Stimulated activated CD8-positive, alpha-beta memory T cell treated with anti-CD3 and anti-CD28 coated beads, Interleukin-4, amount 100 ng/mL, for 24 hours (primary cell): ENCODE measurements at places on chromosomes 13 and 19.

DNA sequence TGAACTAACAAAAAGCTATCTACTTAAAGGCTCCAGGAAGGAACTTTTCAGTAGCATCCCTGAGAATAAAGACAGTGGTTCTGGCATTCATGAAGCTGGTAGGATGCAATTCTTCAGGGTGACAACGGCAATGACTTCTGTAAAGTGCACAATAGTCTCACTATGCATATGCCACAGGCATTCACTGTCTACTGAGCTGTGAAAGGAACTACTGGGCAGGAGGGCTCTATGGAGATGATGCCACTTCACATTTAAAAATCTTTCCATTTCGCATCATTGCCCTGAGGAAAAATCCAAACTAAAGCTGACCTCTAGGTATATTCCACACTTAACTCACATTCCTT is 2020.6 kb upstream of the PCDH20 start:
- no peak for DNase-seq

GRCh38 chr13:51241720-51242119 is 19.5 kb downstream of the FAM124A start:
- no peak for DNase-seq

DNA sequence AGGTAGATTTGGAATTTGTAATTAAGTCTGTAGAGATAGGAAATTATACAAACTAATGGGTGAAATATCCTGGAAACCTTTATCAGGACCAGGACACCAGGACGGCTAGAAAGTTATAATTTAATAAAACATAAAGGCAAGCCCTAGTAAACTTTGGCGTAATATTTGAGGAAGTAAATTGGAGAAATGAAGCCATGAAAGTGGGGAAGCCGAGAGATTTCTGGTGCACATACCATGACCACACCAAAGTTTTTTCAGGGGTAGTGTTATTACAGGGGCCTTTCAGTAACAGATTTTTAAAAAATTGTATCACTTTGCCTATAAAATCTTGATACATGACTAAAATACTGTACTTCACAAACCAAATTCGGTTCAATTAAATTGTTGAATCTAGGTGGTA is 54.7 kb upstream of the URAD start:
- no peak for DNase-seq

- DNase-seq: no peak
Measured at GRCh38 chr13:78592584-78592983, 10.8 kb downstream of the POU4F1 start.

DNA sequence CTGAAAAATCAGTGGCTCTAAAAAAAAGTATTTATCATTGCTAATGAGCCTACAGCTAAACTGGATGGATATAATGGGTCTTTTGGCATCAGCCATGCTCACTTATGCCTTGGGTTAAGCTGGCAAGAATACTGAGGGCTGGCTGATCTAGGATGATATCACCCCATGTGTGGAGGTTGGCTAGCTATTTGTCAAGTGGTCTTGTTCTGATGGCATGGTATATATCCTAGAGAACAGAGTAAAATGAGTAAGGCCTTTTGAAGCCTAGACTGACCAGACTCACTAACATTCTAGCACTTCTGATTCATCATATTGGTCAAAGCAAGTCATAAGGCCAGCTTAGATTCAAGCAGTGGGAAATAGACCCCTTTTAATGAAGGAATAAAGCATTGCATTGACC is 383.0 kb downstream of the SLITRK1 start:
- DNase-seq: no peak

GRCh38 chr19:35328851-35329285 is at the start of gene CD22:
TSS of gene CD22 (plus strand) at chr19:35329187. CDS start at chr19:35332041, 2,854 bp downstream.
- DNase-seq: no peak

DNA sequence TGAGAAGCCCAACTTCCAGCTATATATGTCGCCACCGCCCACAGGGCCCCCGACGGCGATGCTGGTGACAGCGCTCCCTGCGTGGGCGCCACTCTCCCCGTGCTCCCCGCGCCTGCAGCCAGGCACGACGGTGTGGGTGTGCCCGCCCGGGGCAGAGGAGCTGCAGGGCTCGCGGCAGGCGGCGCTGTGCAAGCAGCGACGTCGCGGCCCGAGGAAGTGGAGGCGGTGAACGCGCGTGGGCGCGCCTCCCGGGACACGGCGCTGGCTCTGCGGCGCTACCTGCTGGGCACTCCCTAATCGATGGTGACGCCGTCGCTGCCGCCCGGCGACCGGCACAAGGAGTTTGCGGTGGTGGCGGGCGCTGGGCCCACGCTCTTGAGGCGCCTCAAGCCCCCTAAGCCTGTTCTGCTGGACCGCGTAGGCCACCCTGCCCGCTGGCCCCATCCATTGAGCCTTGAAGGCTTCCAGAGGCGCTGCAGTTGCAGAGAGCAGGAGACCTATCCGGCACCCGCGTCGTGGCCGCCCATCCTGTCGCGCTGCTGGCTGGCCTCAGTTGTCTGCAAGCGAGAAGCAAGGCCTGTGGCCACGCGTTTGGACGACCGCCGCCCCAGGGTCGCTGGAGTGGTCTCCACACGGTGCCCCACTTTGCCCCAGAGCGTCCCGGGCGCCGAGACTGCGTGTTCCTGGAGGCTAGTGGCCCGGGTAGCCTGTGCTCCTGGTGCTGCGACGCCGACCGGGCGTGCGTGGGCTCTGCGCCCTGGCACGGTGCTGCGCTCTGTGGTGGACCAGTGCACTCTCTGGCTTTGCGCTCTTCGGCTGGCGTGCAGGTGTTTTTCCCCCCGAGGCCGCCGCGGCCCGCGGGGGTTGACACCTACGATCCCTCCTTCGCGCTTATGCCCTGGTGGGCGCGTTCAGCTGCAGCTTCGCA is 23.1 kb downstream of the LRFN3 start:
- peak; percentile 68 for DNase-seq

DNA sequence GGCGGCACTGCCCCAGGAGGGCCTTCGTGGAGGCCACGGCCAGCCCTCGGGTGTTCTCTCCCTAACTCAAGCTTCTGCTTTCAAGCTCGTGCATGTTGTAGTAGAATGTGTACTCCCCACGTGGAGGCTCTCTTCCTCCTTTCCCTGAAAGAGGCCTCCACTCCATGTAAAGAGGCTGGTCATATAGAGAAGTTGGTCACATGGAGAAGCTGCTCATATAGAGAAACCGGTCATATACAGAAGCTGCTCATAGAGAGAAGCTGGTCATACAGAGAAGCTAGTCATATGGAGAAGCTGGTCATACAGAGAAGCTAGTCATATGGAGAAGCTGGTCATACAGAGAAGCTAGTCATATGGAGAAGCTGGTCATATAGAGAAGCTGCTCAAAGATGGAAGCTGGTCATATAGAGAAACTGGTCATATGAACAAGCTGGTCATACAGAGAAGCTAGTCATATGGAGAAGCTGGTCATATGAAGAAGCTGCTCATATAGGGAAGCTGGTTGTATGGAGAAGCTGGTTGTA is 152.5 kb downstream of the COL4A1 start:
- DNase-seq: no peak

DNA sequence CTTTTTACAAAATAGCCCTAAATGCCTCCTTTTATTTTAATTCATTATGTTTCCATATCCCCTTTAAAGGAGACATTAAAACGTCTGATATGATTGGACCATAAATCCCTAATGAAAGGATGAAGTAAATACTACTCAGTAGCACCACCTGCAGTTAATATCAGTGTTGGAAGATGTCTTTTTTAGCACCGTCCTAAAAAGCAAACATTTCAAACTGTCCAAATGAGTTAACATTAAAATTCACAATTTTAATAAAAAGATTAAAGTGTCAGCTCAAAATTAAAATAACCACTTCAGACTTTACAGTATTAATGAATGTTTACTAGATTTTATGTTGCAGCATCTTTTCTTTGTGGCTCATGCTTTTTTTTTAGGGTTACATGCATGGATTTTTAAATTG is 12.3 kb downstream of the ZNF507 start:
- DNase-seq: no peak

DNA sequence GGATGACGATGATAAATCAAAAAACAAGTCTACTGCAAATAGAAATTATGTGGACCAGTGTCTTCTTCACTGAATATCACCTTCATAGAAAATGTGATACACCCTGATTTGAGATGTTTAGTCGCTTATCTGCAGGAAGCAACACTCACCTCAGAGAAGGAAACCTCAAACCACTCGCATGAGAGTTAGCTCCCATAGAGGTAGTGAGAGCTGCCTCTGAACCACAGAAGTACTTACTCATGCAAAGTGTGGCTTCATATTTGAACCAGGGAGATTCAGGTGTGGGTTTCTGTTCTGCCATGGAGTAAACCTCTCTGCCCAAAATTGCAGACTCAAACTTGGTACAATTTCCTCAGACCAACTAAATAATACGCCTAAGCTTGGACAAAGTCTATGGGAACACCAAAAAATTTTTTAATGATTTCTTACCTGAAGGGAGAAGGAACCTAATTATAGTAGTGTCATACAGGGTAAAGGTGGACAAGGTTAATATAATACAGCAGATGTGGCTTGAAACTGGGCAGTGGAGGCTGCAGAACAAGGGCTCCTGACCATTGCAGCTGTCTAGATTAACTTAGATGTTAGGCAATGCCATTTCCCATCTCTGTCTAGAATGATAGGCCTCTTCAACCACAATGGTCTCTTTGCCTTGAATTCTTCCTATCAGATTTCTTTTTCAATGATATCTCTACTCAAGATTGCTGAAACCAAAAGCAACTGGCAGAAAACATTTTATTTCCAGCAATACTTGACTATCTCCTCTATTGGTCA is 29.6 kb upstream of the RCBTB2 start:
- peak; percentile 31 for DNase-seq

- no peak for DNase-seq
Measured at GRCh38 chr13:50353651-50354415, 338.6 kb downstream of the KCNRG start.

- no peak for DNase-seq
Measured at GRCh38 chr19:4829001-4829712, 2.4 kb downstream of the TICAM1 start.

GRCh38 chr19:5122121-5122400 is 153.1 kb downstream of the KDM4B start:
- DNase-seq: no peak

DNA sequence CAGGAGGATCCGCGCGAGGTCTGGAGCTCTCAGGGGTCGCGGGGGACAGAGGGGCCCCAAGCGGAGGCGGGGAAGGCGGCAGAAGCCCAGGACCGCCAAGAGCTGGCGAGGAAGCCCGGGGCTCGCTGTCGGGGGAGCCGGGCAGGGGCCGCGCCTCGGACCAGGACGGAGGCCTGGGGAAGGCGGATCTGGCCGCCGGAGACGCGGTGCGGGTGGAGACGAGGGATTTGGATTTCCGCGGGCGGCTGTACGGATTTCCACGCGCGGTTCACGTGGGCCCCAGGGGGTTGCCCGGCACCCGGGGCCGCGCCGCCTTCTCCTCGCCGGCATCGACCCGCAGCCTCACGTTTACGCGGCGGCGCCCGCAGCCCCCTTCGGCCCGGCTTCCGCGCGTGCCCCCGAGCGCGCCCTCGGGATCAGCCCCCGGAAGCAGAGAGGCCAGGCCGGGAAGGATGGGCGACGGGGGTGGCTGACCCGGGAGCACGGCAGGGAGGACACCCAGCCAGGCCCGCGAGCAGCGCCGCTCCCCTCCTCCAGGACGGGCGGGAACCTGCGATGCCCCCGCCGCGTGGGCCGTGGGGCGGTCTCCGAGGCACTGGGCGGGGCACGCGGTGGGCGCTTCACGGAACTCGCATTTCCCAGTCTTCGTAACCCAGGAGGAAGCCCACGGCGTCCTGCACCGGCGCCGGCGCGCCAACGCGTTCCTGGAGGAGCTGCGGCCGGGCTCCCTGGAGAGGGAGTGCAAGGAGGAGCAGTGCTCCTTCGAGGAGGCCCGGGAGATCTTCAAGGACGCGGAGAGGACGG is 4.7 kb downstream of the F7 start:
- peak; percentile 17 for DNase-seq

- no peak for DNase-seq
Measured at GRCh38 chr13:75437582-75438318, 44.2 kb downstream of the TBC1D4 start.

- no peak for DNase-seq
Measured at GRCh38 chr13:32845952-32846950, 170.0 kb upstream of the KL start.

DNA sequence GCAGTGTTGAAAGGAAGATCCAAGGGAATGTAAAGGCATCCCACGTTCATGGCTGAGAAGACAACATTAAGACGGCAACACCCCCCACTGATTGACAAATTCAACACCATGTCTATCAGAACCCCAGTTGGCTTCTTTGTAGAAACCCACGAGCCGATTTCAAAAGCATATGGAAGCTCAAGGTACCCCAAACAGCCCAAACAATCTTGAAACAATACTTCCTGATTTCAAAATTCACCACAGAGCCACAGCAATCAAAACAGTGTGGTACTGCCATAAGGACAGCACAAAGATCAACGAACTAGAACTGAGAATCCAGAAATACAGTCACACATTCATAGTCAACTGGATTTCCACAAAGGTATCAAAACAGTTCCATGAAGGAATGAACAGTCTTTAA is 6.2 kb downstream of the MIER2 start:
- no peak for DNase-seq

GRCh38 chr13:72473321-72473720 is 254.1 kb downstream of the MZT1 start:
- no peak for DNase-seq

- no peak for DNase-seq
Measured at GRCh38 chr13:31943591-31943990, 88.0 kb upstream of the FRY start.

DNA sequence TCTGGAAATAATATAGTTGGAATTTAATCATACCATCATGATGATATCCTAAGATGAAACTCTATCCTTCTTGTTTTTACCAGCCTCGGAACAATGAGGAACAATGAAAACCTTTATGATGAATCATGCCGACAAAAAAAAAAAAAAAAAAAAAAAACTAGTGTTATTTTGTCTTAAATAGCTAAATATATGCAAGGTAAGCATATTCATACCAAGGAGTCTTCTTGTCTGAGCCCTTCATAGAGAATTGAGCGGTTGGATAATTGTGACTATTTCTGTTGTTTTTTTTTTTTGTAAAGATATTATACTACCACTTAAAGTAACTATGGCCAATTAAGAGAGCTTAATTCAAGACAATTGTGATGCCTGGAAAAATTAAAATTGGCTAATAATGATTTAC is 244.0 kb upstream of the PCDH9 start:
- DNase-seq: no peak

- DNase-seq: no peak
Measured at GRCh38 chr13:26017932-26018665, 33.7 kb downstream of the SHISA2 start.
